ENCODE measurements at places on chromosomes 2 and 18.

DNA sequence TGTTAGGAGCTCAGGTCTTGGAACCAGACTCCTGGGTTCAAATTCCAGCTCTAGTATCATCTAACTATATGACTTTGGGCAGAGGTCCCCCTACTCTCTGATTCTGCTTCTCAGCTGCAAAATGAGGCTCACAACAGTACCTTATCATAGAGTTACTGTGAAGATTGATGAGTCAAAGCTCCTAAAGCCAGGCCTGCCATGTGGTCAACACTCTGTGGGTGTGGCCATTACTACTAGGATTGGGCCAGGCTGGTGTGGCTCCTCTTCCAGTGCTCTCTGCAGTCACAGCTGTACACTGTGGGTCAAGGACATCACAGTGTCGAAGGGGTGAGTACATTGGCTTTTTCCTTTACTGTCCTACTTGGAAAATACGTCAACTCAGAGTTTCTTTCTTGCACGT lies 22.6 kb downstream of the CAPN13 start:
- no peak for DNase-seq

- no peak for DNase-seq
These were observed 17.3 kb downstream of the CDH20 start for GRCh38 chr18:61350578-61350977.

GRCh38 chr2:18559531-18560030 lies 872 bp downstream of the RDH14 start:
- DNase-seq: no peak

DNA sequence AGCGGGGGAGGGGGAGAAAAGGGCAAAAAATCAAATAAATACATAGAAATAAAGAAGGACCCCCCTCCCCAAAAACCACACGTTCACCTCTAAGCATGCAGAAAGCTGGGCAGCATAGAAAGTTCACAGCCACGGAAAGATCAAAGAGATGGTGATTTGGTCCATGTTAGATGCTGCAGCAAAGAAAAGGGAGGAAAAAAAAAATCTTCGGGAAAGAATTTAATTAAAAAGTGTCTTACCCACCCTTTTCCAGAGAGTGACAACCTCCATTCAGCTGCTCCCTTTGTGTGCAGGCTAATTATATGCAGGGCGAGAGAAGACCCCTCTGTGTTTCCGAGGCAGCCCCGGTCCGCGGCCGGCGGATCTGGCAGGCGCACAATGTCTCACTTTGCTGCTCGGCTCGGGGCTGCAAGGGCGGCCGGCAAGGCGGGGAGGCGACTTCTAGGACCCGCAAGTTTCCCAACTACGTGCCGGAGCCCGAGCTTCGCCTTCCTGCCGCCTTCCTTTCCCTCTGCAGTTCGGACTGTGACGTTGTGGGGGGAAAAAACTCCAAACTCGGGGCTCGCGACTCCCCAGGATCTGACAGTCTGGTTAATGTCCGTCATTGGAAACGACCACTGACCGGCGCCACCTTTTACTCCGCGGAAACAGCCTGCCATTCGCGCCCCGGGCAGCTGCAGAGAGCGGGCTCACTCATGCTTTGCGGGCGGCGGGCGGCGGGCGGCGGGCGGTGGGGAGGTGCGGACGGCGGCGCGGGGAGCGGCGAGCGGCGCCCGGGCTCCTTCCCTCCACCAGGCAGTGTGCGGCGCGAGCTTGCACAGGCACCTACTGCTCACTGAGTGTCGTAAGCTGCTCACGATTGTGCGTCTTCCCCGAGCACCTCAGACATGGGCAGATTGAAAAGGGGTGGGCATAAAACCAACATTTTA lies at the start of gene LRRTM1:
TSS of gene LRRTM1 (minus strand) at position 844 of the 929 bp plus-strand sequence. CDS start 933 bp downstream, outside the sequence.
- no peak for DNase-seq

DNA sequence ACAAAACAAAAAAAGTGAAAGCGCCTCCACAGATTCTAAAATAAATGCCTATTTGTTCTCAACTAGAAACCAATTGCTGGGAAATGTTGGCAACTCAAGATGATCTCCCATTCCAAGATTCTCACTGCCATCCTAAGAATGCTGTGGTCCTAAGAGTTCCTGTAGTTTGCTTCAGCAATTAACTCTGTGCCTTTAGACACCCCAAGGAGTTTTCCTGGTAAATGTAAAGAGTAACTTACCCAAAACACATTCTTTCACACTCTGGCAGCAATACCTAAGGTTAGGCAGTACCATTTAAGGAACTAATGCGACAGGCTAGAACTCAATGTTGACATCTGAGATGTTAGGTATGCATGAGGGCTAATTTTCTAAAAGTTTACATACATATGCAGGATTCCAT lies 58.8 kb upstream of the TANK start:
- no peak for DNase-seq

GRCh38 chr2:111904726-111905474 lies 6.5 kb downstream of the MERTK start:
- no peak for DNase-seq

- DNase-seq: no peak
These were observed 232.6 kb downstream of the LDLRAD4 start for GRCh38 chr18:13451213-13451540.

DNA sequence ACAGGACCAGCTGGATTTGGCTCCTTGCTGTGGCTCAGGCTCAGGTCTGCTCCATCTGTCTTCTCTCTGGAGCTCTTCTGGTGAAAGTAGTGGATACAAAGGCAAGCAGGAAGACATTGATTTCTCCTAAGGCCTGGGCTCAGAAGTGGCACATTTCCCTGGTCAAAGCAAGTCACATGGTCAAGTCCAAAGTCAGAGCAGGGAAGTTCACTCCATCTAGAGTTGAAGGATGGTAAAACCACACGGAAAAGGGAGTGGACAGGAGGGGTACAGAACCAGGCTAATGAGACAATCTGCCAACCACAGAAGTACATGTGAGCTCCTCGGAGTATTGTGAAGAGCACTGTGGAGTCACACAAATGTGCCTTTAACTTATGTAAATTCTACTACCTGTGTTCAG lies 66.1 kb downstream of the MARCO start:
- no peak for DNase-seq

DNA sequence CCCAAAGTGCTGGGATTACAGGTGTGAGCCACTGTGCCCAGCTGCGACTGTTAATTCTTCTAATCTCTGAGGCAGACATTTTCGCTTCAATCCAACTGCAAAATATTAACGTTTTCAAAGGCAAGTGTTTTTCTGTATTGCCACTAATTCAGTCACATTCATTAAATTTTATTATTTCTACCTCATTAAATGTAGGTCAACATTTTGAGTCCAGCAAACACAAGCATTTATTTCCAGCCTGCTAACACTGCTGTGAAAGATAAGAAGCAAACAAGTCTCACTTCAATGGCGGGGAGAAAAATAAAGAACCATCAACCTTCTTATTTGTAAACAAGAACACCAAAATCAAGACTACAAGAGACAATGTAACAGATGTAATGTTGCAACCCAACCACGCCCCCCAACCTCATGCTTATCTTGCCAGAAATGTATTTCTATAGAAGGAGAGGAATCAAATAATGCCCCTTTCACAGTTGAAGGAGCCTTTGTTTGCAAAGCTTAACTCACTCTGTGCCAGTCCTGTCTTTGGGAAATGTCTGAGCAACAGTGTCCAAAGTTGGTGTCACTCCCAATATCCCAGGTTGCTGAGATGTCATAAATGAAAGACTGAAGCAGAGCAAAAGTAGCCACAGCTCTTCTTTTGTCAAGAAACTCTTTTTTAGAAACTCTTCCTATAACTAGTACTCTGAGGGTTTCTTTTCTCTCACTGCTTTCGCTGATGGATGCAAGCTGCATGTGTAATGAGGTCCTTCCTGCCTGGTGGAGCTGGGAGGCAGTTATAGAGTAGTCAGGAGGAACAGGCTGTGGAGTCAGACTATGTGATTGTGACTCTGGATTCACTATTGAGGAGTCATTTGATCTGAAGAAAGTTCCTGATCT lies 8.6 kb downstream of the DOCK10 start:
- no peak for DNase-seq

Data from activated T-helper 1 cell treated with anti-CD3 and anti-CD28 coated beads, Interleukin-12 subunit alpha, Interleukin-12 subunit beta, Interleukin-2, Interleukin-4 antibody, amounts not matched to agents 30 ng/mL and 10 ng/mL and 1 ng/mL, durations not matched to agents 14 hours and 24 hours and 36 hours (primary cell).